ENCODE measurements at places on chromosomes 7 and 10.
A peak's percentile ranks its signal among the peaks of the same experiment; 100 is the strongest.

DNA sequence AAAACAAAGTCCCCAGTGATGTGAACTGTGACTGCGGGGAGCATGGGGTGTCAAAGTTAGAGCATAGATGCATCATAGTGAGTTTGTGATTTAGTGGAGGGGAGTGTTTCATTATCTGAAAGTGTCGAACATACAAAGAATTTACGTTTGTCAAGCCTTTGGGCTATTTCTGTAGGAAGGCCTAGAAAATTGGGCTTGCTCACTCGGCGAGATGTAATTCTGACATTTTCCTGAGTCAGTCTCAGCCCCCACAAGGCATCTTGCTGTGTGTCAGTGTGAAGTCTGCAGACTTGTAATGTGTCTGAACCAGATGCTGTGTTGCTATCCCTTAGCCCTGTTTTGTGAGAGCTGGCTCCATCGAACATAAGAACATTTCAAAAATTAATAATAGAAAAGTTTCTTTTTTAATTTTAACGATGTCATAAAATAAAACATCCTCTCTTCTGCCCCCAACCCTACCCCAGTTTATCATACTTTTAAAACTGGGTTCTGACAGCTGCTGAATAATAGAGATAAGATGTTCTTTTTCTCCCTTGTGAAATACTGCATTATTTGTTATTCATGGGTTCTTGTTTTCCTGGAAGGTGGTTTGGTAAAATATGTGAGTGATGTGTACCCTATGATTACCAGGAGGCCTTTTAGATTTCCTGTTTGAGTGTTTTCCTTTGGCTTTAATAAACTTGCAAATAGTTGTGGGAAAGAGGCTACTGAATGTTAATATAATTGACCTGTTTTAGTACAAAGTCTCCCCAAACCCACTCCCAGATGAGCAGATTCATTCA lies 207.4 kb downstream of the GPR158 start:
- DNase-seq: no peak

DNA sequence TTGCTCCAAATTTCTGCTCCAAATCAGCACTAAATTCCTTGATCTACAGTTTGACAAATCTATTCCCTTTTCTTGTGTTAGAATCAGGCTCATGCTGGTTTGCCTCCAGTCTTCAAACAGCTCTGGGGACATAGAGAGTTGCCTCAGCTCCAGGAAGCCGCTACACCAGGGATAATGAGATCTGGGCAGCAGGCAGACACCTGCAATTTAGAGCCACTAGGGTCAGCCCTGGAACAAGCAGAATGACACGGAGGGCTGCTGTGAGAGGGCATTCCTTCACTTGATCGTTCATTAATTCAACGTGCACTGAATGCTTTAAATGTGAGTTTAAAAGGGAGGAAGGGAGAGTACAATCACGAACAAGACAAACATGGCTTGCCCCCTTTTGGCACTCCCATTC lies 3.7 kb upstream of the ELMO1 start:
- no peak for DNase-seq

DNA sequence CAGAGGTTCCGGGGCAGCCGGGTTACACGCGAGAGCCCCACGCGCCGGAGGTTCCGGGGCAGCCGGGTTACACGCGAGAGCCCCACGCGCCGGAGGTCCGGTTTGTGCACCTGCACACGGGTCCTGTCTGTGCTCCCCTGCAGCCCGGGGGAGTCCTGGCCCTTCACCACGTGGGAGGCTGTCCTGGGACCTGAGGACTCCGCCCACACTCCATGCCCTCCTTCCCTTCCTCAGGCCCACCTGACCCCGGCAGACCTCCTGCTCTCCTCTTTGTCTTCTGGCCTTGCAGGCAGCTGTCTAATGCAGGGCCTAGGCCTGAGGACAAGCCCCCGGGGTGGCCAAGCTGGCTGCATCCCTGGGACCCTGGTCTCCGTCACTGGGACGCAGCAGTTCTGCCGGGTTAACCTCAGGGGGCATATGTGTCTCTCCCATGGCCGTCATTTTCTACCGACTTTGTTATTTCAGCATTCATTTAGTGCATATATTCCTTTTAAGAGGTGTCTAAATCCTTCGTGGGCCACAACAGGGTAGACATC lies 374.6 kb downstream of the DNAJB6 start:
- no peak for DNase-seq

- DNase-seq: no peak
These were observed 69.5 kb downstream of the STEAP1B start for GRCh38 chr7:22430457-22430856.

GRCh38 chr7:50614721-50615518 lies 49.7 kb upstream of the DDC start:
- DNase-seq: peak; percentile 30

DNA sequence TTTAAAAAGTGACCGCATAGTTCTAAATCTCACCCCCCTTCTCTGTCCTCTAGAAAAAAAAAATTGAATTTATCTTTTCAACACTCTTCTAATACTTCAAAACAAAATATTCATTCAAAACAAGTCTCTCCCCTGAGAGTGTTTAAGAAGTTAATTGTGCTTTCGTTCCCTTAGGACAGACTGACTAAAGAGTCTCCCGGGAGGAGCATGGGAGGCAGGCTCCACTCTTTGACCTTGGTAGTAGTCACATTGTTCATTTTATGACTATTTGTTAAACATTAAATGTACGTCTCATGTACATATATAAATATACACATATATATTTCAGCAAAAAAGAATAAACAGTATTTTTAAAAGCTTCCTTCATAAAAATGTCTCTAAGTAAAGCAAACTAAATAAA lies 35.3 kb upstream of the SPOCK2 start:
- DNase-seq: no peak

DNA sequence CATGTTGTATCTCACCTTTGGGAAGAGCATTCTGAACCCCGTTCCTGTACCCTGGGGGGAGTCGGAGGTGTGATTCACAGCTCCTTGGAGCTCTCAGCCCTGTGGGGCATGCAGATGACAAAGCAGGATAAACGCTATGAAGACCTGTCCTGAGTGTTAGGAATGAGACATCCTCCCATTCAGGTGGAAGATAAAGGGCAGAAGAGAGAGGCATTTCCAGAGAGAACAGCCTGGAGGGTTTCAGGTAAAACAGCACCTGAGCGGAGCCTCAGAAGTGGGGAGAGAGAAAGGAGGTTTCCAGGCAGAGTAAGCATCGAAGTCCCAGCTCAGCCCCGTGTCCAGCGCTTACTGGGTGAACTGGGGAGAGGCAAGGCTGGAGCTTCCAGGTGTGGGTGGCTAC lies 288.9 kb downstream of the KLF6 start:
- no peak for DNase-seq

- no peak for DNase-seq
These were observed 85.8 kb downstream of the TNS3 start for GRCh38 chr7:47496056-47496665.

GRCh38 chr7:101333912-101334311 lies 12.3 kb upstream of the IFT22 start:
- no peak for DNase-seq

GRCh38 chr10:124591123-124591495 lies 129.5 kb downstream of the LHPP start:
- DNase-seq: no peak

DNA sequence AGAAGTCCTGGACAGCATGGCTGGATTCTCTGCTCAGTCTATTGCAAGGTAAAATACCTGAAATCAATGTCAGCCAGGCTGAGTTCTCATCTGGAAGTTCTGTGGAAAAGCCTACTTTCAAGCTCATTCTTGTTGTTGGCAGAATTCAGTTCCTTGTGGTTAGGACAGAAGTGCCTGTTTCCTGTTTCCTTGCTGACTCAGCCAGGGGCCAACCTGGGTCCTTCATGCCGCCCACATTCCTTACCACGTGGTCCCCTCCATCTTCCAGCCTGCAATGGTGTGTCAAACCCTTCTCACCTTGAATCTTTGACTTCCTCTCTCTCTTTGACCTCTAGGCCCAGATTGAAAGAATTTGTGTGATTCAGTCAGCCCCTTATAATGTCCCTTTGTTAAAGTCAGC lies 197.1 kb upstream of the STK17A start:
- no peak for DNase-seq

DNA sequence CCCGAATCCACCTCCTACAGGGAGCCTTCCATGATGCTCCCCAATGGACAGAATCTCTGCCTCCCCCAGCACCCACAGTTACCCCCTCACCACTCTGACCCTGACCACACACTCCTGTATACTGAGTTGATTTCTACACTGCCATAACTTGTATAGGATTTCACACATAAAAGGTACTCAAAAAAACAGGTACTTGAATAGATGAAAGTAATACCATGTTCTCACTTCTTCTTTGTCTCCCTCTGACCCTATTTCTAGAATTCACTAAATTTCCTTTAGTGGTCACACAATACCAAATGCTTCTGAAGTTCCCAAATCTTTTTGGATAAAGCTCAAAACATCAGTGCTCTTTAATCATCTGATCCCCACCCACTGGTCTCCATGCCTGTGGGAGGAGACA lies 45.4 kb downstream of the HSPA12A start:
- DNase-seq: no peak

DNA sequence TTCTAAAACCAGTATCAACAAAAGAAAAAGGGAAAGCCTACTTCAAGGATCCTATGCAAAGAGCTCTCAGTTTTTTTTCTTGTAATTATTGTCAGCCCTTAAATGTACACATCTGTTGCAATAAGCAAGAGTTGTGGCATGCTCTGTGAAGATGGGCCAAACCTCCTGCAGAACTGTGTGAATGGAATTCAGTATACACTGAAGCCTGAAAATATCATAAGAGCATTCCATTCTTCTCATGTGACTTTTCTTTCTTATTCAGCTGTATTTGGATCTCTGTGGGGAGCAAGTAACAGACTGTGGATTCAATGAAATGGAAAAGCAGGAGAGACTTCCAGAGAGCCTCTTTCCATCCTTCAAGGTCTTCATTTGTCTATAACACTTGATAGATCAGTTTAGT lies 130.7 kb downstream of the SAMD9 start:
- no peak for DNase-seq

GRCh38 chr7:128833148-128833945 lies 3.1 kb downstream of the FLNC start:
- no peak for DNase-seq

DNA sequence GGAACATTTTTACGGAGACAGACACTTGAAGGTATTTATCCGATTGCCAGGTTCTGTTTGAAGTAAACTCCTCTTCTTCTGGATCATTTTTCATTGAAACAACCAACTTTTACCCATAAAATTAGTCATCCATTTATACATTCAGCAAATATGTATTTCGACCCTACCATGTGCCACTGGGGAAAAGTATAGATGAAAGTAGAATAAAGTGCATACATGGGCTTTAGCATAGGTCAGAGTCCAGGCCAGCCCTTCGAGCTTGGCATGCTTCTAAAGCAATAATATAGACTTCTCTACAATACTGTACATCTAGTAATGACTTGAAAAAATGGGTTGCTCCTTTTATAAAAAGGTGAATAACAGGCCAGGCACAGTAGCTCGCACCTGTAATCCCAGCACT lies 10.1 kb downstream of the SLC25A16 start:
- no peak for DNase-seq

- DNase-seq: no peak
These were observed 22.5 kb upstream of the ECHDC3 start for GRCh38 chr10:11719496-11720259.

DNA sequence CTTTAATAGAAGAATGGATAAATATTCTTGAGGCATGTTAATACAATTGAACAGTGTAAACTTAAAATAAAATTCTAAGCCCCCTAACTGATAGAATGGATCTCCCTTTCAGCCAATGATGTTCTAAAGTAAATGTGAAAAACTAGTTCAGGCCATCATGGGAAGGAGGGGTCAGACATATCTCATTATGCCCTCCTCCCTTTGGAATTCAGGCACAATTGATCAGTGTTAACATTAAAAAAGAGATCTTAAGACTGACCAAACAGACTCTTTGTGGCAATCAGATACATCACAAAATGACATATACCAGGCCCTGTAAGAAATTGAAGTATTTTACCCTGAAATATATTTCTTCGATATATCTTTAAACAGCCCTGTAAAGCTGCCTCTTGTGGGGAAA lies 683.0 kb upstream of the LRRTM3 start:
- no peak for DNase-seq

DNA sequence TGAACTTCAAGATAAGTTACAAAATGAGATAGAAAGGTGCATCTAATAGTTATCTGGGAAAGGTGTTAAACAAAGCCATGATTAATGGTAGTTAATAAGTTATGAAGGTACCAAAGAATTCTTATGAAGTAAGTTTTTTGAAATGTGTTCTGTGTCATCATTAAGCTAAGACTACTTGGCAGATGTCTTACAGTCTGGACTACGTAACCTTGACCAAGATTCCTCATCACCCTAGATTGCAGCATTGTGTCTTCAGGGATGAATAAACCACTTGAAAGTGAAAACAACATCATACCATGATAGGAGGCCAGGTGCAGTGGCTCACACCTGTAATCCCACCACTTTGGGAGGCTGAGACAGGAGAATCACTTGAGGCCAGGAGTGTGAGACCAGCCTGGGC lies 48.2 kb downstream of the GOT1 start:
- DNase-seq: no peak

DNA sequence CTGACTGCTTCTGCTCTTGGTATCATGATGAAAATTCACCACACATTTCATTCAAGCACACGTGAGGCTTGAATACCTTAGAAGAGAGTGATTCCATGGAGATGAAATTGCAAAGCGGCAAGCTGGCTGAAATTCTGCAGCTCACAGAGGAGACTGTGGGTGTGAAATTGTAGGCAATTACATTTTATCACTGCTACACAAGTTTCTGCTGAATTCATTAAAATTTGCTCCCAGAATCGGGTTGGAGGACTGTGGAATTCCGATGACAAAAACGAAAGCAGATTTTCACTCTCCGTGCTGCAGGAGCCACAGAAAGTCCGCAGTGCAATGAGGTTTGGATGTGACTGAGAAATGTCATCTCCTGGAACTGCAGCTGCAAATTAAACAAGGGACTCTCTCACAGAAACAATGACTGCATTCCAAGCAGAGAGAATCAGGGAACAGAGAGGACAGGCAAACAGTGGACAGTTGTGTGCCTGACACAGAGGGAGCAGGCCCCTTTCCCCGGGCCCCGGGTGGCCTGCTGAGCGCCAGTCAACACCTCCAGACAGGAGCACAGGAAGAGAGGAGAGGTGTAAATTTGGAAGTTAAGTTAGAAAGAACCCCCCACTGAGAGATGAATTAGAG lies 109.1 kb downstream of the C10orf90 start:
- DNase-seq: no peak

GRCh38 chr10:77002872-77003271 lies 634.7 kb downstream of the KCNMA1 start:
- DNase-seq: no peak

DNA sequence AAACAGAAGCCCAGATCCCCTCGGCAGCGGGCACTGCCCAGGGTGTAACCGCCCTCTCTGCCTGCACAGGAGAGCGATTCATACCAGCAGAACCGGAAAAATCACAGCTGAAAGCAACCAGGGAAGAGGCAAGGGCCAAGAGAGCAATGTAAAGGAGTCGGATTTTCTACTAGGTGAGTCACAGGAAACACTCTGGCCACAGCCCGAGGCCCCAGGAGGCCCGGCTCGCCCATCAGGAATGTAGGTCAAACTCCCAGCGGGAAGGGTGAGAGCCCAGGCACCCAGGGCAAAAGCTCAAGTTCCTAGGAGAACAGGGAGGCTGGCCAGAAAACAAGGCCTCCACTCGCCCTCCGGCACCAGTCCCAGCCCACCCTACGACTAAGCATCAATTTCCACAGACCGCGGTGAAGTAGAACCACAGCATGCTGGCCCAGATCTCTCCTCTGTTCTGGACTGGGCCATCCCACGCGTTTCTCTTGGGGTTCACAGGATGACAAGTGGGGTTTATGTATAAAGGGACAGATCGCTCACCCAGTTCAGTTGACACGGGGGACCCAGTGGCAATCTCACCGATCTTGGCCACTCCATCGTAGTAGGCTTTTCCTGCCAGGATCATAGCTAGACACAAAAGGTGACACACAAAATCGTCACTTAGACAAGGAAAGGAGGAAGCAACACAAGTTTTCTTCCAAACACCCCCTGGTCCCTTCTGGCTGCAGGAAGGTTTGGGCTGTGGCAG lies 46.2 kb downstream of the BAIAP2L1 start:
- no peak for DNase-seq
